ENCODE measurements at places on chromosomes 13 and 19.

DNA sequence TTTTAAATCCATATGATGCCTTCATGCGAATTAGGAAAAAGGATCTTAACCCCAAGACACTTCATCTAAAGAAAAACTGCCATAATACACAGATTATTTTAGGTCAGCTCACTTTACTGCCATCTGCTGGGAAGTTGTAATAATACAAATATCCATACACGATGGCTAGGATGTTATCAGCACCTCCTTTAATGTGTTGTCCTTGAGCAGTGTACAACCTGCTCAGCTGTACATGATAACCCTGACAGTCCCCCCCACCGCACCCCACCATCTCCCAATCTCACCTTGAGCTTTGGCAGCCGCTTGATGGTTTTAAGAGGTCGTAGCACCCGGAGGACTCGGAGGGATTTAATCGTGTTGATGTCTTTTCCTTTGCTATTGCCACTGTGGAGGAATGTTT, 112.2 kb downstream of the IER2 start:
- peak; percentile 63 for DNase-seq

DNA sequence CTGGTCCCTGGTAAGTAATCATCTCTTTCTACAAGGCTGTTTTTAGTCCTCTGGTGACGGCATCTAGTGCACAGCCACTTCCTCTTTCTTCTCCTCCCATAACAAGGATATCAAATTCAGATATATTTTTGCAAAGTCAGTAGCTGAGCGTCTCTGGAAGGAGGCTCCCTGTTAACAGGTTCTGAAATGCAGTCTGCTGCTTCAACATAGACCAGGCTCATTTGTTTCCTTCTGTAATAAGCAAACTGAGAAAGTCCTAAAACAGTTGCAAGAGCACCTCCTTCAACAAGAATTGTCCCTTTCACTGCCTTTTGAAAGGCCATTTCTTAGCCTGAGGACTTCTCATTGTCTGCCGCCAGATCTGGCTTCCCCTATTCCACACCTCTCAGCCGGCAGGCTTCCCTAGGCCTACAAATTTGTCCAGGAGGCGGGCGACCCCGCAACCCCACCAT, 7.4 kb upstream of the ZSCAN5A start:
- peak; percentile 71 for DNase-seq

DNA sequence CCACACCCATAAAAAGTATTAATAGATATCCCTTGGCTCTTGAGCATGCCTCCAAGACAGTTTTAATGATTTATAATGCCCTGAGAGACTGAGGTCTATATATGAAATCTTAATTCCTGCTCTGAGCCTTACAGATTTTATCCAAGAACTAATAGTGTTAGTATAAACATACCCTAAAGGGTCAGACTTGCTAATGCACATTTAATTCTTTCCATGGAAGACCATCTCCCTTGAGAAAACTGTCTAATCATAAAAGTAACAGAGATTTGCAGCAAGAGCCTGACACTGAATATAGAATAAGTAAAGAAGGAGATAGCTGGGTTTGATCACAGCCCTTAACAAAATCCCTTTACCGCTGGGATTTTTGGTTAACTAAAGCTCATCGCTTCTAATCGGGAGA, 650.8 kb upstream of the KLF12 start:
- DNase-seq: no peak

DNA sequence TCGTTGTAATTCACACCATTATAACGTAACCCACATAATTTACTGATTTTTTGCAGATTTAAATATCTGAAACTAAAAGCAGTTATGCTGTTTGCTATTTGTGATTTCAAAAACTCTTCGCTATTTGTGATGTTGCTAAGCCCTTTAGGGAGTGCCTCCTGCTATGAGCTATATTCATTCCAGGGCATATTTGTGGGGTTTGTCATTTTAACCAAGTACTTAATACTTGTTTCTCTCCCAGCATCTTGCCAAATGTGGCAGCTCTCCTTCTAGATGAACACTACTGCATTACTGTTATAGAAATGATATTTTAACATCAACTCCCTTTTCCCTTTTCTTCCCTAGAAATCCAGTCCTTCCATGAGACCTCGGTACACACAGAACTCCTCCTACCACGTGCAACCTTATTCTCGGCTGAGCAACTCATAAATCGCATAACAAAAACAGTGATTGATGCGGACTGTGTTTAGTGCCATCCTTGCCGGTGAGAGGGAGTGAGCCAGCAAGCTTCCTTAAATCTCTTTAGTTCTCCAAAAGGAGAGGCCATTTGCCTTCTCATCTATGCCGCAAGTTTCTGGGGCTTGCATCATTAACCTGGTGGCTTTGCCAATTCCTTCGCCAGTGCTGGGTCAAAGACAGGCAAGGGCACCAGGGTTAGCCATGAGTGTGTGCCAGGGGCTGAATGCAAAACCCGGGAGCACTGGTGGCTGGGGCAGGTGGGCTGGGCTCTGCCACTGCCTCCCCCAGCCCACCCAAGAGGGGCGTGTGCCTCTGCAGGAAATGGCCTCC, 33.4 kb downstream of the RFX2 start:
- DNase-seq: no peak

DNA sequence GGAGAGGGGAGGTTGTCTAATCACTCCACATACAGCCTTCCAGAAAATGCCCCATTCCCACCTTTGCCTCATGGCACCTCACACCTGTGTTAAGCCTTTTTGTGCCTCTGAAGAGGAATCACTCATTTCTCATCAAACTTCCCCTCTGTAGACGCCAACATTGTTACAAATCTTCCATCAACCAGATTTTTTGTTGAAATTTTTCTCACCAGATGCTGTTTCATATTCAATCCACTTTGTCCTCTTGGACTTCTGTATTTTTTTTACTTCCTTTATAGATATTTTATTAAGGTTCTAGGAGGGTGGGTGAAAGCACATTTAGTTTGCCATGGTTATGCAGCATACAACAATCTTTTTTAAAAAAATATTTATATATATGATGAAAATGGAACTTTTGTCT, 74.0 kb downstream of the RUBCNL start:
- no peak for DNase-seq

DNA sequence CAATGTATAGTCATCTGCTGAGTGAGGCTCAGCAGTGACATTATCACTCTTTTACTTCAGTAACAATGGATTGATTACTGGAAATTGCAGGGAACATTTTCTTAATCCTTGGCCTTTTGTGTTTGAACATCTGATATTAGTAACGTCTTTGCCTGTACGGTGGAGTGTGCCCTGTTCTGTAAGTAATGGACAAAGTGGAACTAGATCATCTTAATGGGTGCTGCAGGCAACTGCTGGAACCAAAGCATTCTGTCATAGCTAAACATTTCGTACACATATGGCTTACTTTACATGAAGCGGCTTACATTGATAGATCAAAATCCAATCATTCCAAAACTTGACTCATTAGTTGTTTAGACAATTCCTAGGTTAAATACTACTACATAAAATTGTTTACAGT, 114.1 kb downstream of the MYO16 start:
- no peak for DNase-seq

GRCh38 chr19:44748426-44749254, at the start of gene BCL3:
Gene BCL3 (plus strand): TSS chr19:44748708. CDS start chr19:44748791, 83 bp downstream.
- peak; percentile 62 for DNase-seq

- no peak for DNase-seq
Measured at GRCh38 chr13:60924856-60925255, 490.8 kb downstream of the PCDH20 start.

GRCh38 chr13:105991622-105992277, 543.7 kb downstream of the EFNB2 start:
- DNase-seq: peak; percentile 6

- no peak for DNase-seq
Measured at GRCh38 chr19:37845932-37846331, 60.5 kb downstream of the WDR87 start.

DNA sequence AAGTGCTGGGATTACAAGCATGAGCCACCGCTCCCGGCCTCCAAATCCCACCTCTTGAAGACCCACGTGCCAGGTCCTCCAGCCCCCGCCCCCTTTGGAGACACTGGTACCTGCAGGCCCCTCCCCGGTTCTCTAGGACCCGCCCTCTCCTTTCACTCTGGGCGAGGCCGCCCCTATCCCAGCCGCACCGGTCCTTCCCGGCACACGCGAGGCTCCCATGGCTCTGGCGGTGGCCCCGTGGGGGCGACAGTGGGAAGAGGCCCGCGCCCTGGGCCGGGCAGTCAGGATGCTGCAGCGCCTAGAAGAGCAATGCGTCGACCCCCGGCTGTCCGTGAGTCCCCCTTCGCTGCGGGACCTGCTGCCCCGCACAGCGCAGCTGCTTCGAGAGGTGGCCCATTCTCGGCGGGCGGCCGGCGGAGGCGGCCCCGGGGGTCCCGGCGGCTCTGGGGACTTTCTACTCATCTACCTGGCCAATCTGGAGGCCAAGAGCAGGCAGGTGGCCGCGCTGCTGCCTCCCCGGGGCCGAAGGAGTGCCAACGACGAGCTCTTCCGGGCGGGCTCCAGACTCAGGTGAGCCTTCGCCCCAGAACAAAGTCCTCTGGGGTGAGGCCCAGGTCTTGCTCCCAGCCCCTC, at the start of gene CBLC:
TSS of gene CBLC (plus strand) at position 176 of the 633 bp plus-strand sequence. CDS start at position 218, 42 bp downstream.
- DNase-seq: no peak

GRCh38 chr13:42990291-42991232, 1.5 kb downstream of the EPSTI1 start:
- no peak for DNase-seq

- DNase-seq: peak; percentile 27
Measured at GRCh38 chr19:5452594-5453565, 2.3 kb upstream of the ZNRF4 start.

GRCh38 chr19:31510635-31511034, 161.4 kb upstream of the TSHZ3 start:
- DNase-seq: no peak

DNA sequence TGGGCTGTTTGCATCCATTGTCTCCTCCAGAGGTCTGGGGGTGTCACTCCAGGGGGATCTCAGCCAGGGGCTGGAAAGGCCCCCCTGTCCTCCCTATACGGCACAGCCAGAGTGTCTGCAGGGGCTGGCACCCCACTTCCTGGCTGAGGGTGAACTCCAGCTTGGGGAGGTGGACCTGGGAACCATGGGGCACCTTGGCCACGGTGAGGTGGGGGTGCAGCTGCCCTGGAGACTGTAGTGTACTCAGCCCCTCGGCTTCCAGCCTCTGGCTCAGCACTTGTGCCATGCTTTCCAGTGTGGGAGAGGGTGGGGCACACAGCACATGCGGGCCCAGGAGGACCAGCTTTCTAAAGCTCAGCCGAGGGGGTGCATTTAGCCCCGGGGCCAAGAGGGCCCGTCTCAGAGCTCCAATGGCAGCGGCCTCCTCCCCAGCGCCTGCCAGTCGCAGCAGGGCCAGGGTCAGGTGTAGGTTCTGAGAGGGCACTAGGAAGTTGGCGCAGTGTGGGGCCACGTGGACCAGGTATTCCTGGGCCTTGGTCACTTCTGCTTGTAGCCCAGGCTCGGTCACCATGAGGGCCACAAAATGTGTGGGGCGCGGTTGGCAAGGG, 1.4 kb downstream of the LENG9 start:
- DNase-seq: no peak

DNA sequence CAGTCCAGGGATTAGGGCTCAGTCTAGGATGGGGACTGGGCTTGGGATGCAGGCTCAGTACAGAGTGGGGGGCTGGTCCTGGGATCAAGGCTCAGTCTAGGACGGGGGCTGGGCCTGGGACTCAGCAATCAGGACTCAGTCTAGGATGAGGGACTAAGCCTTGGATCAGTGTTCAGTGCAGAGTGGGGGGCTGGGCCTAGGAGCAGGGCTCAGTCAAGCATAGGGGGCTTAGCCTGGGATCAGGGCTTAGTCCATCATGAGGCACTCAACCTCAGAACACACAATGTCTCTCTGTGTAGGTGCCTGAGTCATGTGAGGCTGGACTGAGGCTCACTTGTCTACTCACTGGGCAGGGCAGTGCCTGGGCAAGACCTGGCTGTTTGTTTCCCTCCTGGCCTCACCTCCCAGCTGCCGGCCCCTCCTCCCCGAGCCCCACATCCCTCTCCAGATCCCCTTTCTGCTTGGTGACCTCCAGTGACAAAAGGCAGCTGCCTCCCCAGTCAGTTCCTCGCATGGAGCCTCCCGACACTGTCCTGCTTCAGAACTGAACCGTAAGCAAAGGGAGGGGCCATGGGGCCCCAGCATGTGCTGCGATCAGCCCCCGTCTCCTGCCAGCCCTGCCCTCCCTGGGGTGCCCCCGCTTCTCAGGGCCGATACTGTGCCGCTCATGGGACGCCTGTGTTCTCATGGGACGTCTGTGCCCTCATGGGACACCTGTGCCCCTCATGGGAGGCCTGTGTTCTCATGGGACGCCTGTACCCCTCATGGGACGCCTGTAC, 6.5 kb upstream of the S1PR4 start:
- no peak for DNase-seq

- DNase-seq: peak; percentile 37
Measured at GRCh38 chr13:79211377-79211776, 194.7 kb downstream of the RBM26 start.

DNA sequence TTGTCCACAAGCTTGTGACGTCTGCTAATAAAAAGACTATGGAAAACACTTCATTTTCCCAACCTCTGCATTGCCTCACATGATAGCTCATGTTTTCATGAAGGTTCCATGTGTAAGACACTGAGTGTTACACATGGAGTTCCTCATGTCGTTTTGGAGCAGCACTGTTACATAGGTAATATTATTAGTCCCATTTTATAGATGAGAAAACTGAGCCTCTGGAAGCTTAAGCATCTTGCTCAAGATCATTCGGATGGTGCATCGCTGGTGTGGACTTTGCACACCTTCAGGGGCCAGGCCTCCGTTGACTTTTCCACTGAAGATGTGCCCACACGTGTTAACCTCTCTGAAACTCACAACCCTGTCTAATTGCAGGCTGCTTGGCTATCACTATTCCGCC, 743.4 kb downstream of the UQCRFS1 start:
- no peak for DNase-seq

GRCh38 chr19:1884719-1885334, 469 bp downstream of the ABHD17A start:
- no peak for DNase-seq

- peak; percentile 88 for DNase-seq
Measured at GRCh38 chr13:46160471-46161066, 21.4 kb downstream of the LCP1 start.

Data from NB4 (cell line).